ENCODE measurements at places on chromosomes 7 and 10. TPM values are rescaled to one million over a fixed set of nuclear protein-coding genes. Genes with fewer than 3 reads are reported as not detected.

GRCh38 chr7:102152672-102153598 lies 133.7 kb upstream of the SH2B2 start:
- peak overlapping the region; percentile 55 for H3K27ac ChIP-seq
- no peaks in the 10 kb centered on the region for H3K36me3 ChIP-seq
- no peaks in the 10 kb centered on the region for H3K27me3 ChIP-seq
- no peak overlapping the region for H3K4me3 ChIP-seq
- peak; percentile 36 for DNase-seq

DNA sequence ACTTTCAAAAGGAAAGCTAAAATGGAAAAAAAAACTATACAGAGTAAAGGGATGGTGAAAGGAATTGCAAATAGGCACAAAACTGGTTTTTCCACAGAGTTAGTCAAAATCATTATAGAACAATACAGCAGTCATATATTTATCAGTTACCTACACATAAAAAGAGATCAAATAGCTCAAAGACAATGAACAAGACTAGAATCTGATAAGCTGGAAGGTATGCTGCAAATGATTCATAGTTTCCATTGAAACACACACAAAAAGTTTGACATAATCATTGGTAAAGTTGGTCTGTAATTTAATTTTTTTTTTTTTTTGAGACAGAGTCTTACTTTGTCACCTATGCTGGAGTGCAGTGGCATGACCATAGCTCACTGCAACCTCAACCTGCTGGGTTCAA lies 92.4 kb upstream of the SGCE start:
- no peak overlapping the region for H3K4me3 ChIP-seq
- no peaks in the 10 kb centered on the region for H3K36me3 ChIP-seq
- H3K27ac ChIP-seq, result no peak overlapping the region
- no peaks in the 10 kb centered on the region for H3K4me1 ChIP-seq

DNA sequence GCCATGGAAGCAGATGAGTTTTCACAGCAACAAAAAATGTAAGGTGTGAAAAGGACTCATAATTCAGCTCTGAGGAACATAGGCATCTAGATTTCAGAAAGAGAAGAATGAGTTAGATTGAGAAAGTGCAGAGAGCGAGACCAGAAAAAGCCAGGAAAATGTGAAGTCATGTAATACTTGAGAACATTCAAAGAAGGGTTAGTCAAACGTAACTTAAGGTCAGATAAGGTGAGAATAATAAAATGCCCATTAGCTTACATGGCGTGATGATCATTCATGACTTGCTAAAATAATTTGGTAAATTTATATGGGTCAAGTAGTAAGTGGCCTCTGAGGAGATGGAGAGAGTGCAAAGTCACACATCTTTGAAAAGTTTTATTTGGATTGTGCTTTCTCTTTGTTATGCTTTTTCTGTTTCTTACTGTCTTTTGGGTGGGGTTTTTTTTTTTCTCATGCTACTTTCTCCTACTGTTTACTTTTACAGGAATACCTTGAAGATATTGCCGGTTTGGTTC lies 271.8 kb upstream of the NRG3 start:
- H3K27ac ChIP-seq, result no peak overlapping the region
- H3K4me1 ChIP-seq, result no peaks in the 10 kb centered on the region
- no peak overlapping the region for H3K4me3 ChIP-seq
- no peak for DNase-seq
- no peaks in the 10 kb centered on the region for H3K27me3 ChIP-seq
- no peaks in the 10 kb centered on the region for H3K36me3 ChIP-seq

TFPI2 gene
- total RNA-seq, result 15.1 TPM

DNA sequence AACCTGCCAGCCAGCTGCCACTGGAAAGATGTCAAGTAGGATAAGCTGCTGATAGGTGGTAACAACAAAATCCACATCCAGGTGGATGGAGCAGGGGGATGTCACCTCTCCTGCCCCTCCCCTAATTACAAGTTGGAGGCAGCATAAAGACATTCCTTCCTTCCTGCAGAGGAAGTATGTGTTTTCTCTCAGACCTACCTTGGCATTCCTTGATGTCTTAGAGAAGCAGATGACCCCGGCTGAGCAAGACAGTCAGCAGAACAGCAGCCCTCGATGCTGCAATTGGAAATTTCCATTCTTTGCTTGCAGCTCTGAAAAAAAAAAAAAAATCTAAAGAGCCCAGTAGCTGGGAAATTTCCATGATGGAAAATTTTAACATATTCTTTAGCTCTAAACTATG lies 137.5 kb upstream of the MKLN1 start:
- no peaks in the 10 kb centered on the region for H3K27me3 ChIP-seq
- H3K4me3 ChIP-seq, result no peak overlapping the region
- peaks cover 3% of the 10 kb centered on the region for H3K4me1 ChIP-seq
- no peaks in the 10 kb centered on the region for H3K36me3 ChIP-seq
- no peak for DNase-seq

GRCh38 chr7:38748056-38748610 lies 117.0 kb upstream of the AMPH start:
- H3K27me3 ChIP-seq, result no peaks in the 10 kb centered on the region
- DNase-seq, result no peak
- no peaks in the 10 kb centered on the region for H3K4me1 ChIP-seq
- H3K36me3 ChIP-seq, result no peaks in the 10 kb centered on the region
- no peak overlapping the region for H3K4me3 ChIP-seq

DNA sequence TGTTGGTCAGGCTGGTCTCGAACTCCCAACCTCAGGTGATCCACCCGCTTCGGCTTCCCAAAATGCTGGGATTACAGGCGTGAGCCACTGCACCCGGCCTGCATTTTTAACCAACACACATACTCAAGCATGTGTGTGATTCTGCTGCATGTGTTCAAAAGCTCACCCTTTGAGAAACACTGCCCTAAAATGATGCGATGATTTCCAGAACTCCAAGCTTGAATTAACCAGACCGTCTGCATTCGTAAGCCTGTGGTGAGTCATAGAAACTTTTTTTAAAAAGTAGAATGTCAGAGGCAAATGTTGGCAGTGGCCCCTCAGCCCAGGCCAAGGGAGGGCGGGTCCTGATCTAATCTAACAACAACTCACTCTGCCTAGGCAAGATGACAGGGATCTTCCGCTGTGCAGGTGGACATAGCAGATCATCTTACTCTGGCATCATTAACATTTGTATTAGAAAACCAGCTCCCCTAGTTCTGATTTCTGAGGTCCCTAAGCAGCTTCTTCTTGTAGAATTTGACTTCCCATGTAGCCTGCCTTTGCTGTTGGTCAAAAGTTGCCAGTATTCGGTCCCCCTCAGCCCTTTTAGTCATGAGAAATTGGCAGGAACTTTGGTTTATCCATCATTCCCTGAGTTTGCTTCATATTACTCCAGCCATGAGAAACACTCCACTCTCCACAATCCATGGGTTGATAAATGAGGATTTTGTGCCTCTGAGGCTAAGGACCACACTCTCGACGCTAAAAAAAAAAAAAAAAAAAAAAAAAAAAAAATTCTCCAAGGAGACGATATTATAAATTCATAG lies 190.4 kb downstream of the SKIDA1 start:
- peak overlapping the region; percentile 19 for H3K27ac ChIP-seq
- no peaks in the 10 kb centered on the region for H3K27me3 ChIP-seq
- DNase-seq, result peak; percentile 67
- no peak overlapping the region for H3K4me3 ChIP-seq
- H3K36me3 ChIP-seq, result no peaks in the 10 kb centered on the region
- no peaks in the 10 kb centered on the region for H3K4me1 ChIP-seq

- H3K27me3 ChIP-seq, result no peaks in the 10 kb centered on the region
- H3K4me3 ChIP-seq, result peak overlapping the region; percentile 48
- H3K27ac ChIP-seq, result peak overlapping the region; percentile 77
- no peaks in the 10 kb centered on the region for H3K36me3 ChIP-seq
- H3K4me1 ChIP-seq, result no peaks in the 10 kb centered on the region
Observed at GRCh38 chr7:149147752-149148653, 750 bp downstream of the ZNF398 start.

DNA sequence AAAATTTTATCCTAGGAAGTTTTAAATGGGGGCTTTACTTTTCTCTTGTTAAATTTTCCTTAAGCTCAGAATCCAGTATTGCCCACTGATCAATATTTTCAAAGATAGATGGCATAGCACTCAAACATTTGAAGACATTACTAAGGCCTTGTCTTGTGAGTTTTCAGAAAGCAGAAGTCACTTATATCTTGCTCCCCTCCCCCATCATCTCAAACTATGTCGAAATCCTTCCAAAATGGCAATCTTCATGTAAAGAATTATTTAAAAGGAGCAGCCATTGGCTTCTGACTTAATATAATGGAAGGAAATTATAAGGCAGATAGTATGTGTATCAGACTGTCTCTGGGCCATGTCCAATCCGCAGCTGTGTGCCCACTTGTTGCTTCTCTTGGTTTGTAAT lies 553.5 kb upstream of the C7orf33 start:
- H3K4me1 ChIP-seq, result no peaks in the 10 kb centered on the region
- H3K36me3 ChIP-seq, result no peaks in the 10 kb centered on the region
- DNase-seq, result no peak

GRCh38 chr10:110664483-110665420 lies 20.6 kb downstream of the RBM20 start:
- H3K27ac ChIP-seq, result no peak overlapping the region
- H3K27me3 ChIP-seq, result no peaks in the 10 kb centered on the region
- H3K4me3 ChIP-seq, result no peak overlapping the region
- no peaks in the 10 kb centered on the region for H3K36me3 ChIP-seq
- no peak for DNase-seq

DNA sequence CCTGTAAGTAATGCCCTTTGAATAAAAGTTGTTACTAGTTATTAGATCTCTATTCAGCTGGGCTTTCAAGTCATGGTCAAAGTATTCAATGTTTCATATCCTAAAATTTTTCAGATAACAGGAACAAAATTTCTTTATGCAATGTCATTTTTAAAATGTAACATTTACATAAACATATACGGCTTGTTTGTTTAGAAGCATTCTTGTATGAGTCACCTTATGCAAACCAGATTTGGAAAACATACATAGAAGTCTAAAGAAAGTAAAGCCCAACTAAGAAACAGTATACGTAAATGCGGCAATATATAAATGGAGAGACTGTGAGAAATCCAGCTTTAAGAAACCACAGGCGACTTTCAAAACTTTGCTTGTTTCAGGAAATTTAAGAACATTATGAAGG lies 10.5 kb downstream of the TMEM168 start:
- no peaks in the 10 kb centered on the region for H3K4me1 ChIP-seq
- no peak overlapping the region for H3K4me3 ChIP-seq
- no peak overlapping the region for H3K27ac ChIP-seq
- no peaks in the 10 kb centered on the region for H3K27me3 ChIP-seq

- no peaks in the 10 kb centered on the region for H3K4me1 ChIP-seq
- peak; percentile 23 for DNase-seq
- peak overlapping the region; percentile 0 for H3K27ac ChIP-seq
- no peak overlapping the region for H3K4me3 ChIP-seq
Observed at GRCh38 chr10:88042160-88043100, 179.0 kb downstream of the PTEN start.

- no peak for DNase-seq
- no peak overlapping the region for H3K4me3 ChIP-seq
- H3K4me1 ChIP-seq, result no peaks in the 10 kb centered on the region
Observed at GRCh38 chr7:44980393-44981034, 1.7 kb upstream of the MYO1G start.

GRCh38 chr7:47170516-47170915 lies 411.4 kb downstream of the TNS3 start:
- no peaks in the 10 kb centered on the region for H3K4me1 ChIP-seq
- H3K27ac ChIP-seq, result no peak overlapping the region
- H3K36me3 ChIP-seq, result no peaks in the 10 kb centered on the region
- DNase-seq, result no peak

DNA sequence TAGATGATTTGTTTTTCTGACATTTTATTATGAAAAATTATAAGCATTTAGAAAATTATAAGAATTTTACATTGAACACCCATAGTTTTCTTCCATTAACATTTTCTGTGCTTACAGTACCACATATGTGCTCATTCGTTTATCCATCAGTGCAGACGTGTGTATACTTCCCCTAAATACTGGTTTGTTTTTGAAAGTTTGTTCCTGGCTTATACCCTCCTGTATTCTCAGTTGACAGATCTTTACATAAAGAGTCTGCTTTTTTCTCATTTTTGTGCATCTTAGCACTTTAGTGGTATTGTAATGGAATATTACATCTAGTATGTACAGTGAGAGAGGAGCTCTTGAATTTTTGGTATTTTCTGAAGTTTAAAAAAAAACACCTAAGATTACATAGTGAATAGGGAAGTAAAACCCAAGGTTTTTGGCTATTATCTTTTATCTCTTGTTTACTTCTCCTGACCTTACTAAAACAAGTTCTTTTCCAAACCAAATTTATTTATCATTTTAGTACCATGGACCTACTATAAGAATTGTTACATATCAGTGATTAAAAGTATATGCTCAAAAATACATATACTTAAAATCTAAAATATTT lies 8.1 kb downstream of the DLD start:
- no peaks in the 10 kb centered on the region for H3K4me1 ChIP-seq
- no peak for DNase-seq
- H3K27me3 ChIP-seq, result no peaks in the 10 kb centered on the region
- no peak overlapping the region for H3K4me3 ChIP-seq
- H3K27ac ChIP-seq, result no peak overlapping the region
